ENCODE measurements at places on chromosomes 4 and X.

GRCh38 chrX:126164689-126165400, 1.2 kb downstream of the DCAF12L2 start:
- no peak for DNase-seq

GRCh38 chr4:165450871-165451270, 72.1 kb downstream of the CPE start:
- no peak for DNase-seq

- DNase-seq: peak; percentile 15
These were observed 36.7 kb upstream of the TMEM164 start for GRCh38 chrX:109966246-109966645.

DNA sequence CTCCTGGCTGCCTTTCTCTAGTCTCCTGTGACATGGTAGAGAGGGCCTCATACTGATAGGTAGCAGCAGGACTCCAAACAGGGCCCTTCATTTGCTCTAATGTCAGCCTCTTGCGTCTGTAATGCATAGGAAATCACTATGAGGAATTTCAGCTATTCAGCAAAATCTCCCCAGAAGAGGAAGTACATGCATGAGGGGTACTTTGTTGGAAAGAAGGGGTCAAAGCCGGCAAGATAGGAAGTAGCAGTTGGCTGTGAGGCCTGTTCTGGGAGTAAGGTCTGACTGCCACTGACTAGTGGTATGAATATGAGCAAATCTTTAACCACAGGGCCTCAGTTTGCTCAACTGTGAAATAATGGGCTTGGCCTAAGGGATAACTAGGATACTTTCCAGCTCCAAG, 283.2 kb downstream of the ARHGAP10 start:
- DNase-seq: peak; percentile 52

- peak; percentile 29 for DNase-seq
These were observed 6.6 kb upstream of the ENOX2 start for GRCh38 chrX:130909469-130910136.

DNA sequence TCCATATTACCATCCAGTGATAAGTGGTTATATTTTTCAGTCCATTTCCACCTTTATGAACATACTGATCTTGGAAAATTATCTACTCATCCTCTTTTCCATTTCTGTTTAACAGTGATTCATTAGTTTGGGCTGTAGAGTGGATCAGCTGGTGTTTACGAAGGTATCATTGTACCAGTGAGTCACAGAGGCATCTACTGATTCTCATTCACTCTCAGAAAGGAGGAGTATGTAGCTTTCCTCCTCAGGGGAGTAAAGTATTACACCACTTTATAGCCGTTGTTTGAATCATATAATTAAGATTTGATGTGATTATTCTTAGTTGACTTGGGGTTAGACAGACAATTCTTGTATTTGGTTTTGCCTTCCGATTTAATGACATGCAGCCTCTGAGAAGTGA, 74.7 kb downstream of the GALNT7 start:
- DNase-seq: peak; percentile 94

DNA sequence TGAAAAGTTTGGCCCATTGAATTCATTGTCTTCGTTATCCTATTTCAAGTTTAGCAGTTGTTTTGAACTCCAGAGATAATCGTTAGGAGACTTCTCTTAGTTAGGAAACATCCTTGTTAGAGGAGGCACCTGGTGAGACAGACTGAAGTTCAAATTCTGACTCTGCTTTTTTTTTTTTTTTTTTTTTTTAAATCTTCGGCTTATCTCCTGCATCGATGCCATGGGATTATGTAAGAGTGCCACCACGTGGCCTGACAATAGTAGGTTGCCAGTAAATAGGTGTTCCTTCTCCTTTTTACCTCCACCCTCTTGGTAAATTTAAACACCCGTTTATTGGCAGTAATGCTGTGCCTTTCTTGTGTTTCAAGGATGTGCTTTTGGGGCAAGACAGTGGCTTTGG, 149.3 kb downstream of the SOWAHB start:
- peak; percentile 43 for DNase-seq

- DNase-seq: no peak
These were observed 12.8 kb upstream of the TASL start for GRCh38 chrX:30590368-30590767.

GRCh38 chr4:85030156-85030555, 63.7 kb upstream of the WDFY3 start:
- no peak for DNase-seq

DNA sequence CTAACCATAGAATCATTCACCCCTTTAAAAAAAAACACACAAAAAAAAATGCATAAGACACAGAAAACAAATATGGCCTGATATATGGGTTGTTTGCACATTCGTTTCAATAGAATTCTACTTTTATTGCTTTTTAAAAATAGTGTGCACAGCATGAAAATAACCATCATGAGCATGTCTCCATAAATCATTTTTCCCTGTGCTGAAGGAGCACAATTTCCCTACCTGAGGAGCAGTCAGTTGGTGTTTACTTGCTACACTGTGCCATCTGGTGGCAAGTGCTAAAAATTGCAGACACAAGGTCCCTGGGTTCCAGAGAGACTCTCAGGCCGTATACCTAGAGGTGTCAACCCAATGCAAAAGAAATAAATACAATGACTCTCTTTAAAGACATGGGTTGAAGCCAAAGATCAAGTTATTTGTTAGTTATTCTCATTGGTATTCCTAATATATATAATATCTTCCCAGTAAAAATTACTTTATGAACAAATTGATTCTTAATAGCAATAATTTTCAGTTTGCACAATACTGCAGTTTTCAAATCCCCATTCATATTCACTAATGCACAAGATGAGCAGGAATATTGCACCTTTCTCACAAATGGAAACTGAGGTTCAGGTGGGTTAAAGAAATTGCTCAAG, 551.4 kb downstream of the IQCM start:
- DNase-seq: peak; percentile 60

DNA sequence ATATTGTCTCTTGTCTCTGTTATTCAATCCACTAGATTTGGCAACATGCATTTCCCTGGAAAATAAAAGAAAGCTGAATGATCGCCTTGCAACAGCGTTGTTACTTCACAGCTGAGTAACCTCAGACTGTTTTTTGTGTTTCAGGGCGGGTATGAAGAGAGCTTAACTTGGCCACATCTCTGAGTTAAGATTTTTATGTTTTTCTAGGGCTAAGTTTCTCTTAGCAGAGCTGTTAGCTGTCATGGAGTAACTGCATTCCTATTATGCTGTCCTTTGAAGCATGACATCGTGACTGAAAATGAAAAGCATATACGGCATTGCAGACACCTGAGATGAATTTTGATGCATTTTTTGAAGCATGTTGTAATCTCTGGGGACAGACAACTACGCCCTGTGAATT, 1798.9 kb downstream of the PCDH7 start:
- DNase-seq: peak; percentile 16

DNA sequence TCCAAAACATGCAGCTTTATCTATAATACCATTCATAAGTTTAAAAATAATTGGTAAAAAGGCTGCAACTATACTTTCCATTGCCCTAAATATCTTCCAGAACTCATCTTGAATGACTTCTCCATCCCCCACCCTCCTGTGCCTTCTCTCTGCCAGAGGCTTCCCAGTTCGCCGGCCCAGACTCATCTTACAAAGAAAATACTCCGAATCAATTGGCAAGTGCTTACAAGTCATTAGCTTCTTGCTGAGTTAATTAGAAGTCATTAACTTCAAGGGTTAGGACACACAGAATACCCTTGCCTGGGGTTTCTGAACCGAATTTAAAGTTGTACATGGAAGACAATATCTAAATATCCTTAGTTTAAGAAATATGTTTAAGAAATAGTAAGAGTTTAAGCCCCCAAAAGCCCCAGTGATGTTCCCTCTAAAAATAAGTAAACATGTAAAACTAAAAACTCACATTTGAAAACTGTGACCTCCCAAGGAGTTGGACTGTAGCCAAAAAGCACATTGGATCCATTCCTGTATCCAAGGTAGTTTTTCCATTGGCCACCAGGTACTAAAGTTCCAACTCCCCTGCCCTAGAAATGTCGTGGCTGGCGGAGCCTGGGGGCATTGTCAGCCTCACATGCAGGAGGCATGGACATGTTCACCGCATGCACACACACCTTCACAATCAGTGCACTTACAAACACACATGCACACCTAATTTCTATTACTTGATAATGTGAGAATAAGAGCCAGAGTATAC, 535.2 kb upstream of the FAT1 start:
- no peak for DNase-seq

DNA sequence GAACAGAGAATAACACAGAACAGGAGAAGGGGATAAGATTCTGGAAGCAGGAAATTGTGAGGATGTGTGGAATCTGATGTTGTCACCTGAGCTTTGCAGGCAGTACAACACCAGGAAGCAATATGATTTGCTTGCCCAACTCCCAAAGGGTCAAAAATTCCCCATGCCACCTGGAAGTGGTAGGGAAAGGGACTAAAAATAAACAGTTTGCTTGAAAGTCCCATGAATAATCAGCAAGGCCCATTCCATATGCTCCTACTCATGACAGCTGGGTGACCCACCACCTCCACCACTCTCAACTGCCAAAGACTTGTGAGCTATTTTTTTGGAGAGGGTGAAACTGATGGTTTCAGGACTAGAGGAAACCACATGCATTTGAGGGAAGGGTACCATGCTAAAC, 168.4 kb downstream of the KCNIP4 start:
- peak; percentile 28 for DNase-seq

- peak; percentile 69 for DNase-seq
These were observed 215.9 kb upstream of the GIMD1 start for GRCh38 chr4:106584337-106584989.

- DNase-seq: peak; percentile 46
These were observed 39.3 kb upstream of the FAM47B start for GRCh38 chrX:34903316-34903715.

DNA sequence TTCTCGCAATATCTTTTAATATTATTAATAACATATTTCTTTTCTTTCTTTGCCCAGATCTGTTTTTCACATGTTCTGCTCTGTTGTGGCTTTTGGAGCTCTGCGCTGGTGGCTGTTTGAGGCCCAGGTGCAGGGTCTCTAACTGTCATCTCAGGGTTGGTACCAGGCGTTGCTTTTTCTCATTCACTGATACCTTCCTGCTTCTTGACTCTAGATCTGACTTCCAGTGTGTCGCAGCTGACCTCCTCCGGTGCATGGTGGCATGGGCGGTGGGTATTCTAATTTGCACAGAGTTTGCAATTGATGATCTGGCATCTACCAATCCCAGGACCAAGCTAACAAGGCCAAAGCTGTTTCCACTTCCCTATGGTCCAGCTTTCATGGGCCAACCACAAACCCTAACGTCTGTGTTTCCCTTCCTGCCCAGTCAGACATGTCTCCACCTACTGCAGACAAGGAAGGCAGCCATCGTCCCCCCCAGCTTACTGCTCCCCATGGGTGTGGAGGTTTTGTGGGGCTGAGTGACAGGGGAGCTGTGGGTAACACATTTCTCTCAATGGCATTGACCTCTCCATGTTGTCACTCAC, 25.2 kb downstream of the LETM1 start:
- no peak for DNase-seq

DNA sequence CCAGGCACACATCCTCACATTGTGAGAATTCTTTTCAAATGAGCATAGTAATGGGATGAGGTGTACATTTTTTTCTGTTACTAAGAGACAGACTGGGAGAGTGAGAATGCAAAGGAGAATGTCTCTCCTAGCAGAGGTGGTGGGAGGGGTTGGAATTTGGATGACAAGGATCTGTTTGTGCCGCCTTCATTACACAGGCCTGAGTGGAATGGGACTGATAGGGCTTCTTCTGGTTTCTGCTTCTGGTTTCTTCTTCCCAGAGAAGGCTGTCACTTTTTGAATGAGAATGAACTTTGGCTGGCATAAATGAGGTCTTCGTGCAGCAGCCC, 55.4 kb downstream of the C4orf51 start:
- DNase-seq: peak; percentile 97

DNA sequence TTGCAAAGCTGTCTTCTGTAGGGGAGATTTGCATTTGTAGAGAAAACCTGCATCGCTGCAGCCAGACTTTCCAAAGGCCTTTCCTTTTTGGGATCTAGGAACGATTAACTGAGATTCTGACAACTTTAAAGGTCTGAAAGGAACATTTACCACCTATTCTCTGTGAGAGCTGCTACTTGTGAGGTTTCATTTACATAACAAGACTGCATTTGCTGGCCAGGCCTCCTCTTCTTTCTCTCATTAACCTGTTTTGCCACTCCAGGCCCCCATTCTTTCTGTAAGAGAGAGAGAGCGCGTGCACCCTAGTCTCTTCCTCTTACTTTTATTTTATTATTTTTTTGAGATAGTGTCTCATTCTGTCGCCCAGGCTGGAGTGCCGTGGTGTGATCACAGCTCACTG, 31.6 kb downstream of the TMEM31 start:
- DNase-seq: no peak

- no peak for DNase-seq
These were observed 113.0 kb downstream of the DTHD1 start for GRCh38 chr4:36394352-36394903.

GRCh38 chr4:108492816-108493595, 127.4 kb upstream of the RPL34 start:
- peak; percentile 19 for DNase-seq

DNA sequence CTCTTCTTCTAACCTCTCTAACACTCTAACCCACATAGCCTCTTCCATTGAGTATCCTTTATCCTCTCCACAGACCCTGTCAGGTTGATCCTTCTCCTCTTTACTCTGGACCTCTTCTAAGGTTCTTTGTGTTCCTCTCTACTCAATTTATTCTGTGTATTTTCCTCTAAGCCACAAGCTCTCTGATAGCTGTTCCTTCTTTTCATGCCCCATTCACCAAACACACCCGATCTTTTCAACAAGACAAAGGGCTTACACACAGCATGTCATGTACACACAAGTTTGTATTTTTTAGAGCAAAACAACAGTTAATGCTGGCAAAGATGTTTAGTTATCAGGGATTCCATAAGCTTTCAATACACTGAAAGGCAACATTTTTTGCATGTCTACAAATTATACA, 1.9 kb downstream of the SPIN2B start:
- no peak for DNase-seq

- DNase-seq: no peak
These were observed 687.1 kb downstream of the KLHL13 start for GRCh38 chrX:117429501-117429900.

DNA sequence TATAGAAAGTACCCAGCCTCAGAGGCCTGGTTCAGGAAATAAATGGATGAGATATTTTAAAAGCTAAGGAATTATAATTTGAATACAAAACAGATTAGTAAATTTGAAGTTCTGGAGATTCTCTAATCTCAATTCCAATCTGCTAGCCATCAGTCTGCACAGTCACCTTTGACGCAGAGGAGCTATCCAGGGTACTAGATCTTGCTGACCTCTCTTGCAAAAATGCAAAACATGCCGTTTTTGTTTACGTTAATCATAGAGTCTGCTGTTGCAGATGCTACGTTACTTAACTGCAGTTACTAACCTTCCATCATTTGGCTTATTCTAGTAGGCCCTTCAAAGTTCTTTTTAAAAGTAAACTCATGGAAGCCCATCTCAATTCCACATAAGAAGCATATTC, 10.4 kb downstream of the CCSER1 start:
- peak; percentile 53 for DNase-seq

Measured in iris pigment epithelial cell (primary cell).